Spinal cord (tissue), 10 donors: ENCODE measurements at places on chromosomes 12 and 14.

DNA sequence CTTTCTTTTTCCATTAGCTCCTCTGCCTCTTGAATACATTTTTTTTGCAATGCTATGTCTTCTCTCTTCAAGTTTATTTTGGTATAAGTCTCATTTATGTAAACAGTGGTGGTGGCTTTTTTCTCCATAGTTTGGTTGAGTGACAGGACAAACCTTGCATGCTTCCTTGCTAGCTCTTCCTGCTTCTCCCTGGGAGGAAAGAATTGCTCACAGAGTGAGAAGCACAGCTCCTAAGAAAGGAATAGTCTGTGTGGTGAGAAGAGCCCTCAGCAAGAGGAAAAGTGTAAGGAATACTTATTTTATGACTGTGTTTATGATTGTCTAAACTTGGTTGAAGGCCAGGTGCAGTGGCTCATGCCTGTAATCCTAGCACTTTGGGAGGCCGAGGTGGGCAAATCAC, 11.5 kb downstream of the CCDC175 start:
- DNase-seq: no peak

DNA sequence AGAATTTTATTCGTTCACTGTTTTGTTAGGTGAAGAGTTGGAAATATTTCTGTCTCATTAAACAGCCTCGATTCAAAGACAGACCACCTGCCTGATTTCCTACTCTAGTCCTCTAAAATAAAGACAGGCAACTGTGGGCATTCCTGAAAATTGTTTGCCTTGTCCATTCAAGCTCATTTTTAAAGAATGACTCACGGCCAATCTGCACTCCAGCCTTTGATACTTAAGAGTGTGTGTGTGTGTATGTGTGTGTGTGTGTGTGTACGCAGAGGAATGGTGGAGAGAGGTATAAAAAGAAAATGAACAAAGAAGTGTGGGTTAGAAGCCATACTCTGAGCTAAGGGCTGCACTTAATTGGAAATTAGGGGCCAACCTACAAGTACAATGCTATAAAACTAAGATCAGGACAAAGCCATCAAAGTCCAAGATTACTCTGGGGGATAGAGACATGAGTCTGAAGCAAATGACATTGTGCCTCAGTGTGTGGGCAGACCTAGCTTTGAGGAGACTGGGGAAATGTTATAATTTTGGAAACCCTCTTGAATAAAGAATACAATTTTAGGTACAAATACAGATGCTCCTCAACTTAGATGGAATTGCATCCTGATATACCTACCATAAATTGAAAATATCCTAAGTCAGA, 45.6 kb upstream of the SOCS2 start:
- no peak for DNase-seq

DNA sequence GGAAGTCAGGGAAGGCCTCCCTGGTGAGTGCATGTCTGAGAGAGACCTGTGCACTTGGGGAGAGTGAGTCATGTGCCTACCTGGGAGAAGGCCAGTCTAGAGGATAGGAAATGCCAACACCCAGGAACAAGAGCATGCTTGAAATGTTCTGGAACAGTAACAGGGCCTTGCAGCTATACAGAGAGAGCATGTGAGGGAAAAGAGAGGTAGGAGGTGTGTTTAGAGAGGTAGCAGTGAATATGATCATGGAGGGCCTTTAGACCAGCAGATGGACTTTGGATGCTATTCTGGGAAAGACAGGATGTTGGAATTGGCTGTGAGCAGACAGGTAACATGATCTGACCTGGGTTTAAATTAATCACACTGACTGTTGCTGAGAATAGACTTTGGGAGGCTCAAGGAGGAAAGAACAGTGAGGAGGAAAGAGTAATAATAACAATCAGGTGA, 1143.6 kb downstream of the FLRT2 start:
- no peak for DNase-seq

DNA sequence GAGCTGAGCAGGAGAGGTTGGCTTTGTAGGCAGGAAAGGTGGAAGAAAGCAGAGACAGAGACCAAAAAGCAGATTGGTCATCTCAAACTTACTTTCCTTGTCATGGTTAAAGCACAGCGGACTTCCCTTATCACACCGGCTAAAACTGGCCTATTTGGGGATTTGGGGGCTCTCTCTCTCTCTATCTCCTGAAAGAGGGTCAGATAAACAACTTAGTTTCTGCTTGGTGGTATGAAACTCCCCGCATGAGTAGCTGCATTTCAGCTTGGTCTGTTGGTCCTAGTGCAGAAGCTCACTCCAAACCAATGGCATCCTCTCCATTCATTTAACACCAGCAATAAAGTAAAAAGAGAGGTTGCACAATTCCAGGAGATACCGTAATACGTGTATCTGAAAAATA, 57.1 kb downstream of the TNFAIP2 start:
- DNase-seq: no peak

DNA sequence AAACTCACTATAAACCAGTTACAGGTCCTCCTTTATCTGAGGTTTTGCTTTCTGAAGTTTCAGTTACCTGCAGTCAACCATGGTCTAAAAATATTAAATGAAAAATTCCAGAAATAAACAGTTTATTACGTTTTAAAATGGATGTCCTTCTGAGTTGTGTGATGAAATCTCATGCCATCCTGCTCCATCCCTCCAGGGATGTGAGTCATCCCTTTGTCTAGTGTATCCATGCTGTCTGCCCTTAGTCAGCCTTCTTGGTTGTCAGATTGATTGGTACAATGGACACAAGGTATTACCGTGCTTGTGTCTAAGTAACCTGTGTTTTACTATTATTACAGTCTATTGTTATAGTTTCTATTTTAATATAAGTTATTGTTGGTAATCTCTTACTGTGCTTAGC, 328.3 kb downstream of the APAF1 start:
- no peak for DNase-seq

DNA sequence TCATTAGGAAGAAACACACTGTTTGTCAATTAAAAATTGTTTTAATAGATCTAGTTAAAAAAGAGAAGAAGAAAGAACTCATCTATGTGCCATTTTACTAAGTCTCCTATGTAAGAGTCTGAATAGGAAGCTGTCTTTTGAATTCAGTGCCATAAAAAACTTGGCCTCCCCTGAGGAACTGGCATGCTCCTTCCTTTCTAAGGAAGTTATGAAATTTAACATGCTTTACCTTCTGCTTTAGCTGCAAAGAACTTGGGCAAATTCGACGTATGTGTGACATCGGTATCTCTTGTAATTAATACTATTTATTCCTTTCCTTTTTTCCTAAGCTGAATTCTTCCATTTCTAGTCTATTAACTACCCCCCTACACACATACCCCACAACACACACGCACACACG, 12.5 kb downstream of the TM7SF3 start:
- no peak for DNase-seq
